ENCODE measurements at places on chromosomes 7 and 10. TPM values are rescaled to one million over a fixed set of nuclear protein-coding genes. Genes with fewer than 3 reads are reported as not detected.

LRRTM3 gene
- 1.6 TPM for total RNA-seq

- DNase-seq: peak; percentile 24
Observed at GRCh38 chr10:114024876-114025610, 18.6 kb upstream of the ADRB1 start.

GSTO2 gene
- total RNA-seq: 6.3 TPM

GRCh38 chr10:75495434-75496190 is 64.2 kb downstream of the LRMDA start:
- DNase-seq: no peak

CTAGE6 gene
- 1.3 TPM for total RNA-seq

MSS51 gene
- 9.1 TPM for total RNA-seq
